Bone marrow (tissue), 2 donors: ENCODE measurements at places on chromosomes 4 and X.

GRCh38 chr4:155950461-155950860 is 3.2 kb downstream of the CTSO start:
- DNase-seq: no peak

DNA sequence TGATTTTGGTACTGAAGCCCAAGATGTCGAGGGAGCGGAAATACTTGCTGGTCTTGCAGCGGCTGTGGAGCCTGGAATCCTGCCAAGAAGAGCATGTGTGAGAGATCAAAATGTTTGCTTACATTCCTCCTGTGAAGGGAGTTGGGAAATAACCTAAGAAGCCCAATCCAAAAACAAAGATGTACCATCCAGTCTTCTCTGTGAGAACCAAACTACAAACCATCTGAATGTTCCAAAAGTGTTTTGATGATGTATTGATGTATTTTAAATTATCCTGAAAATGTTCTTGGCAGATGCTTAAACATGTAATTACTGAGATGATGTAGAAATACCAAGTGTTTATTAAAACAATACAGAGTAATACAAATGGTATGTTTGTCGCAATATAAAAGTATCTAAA is 10.1 kb upstream of the ADH1A start:
- DNase-seq: no peak

- no peak for DNase-seq
Measured at GRCh38 chrX:126393284-126393683, 159.3 kb downstream of the DCAF12L1 start.

DNA sequence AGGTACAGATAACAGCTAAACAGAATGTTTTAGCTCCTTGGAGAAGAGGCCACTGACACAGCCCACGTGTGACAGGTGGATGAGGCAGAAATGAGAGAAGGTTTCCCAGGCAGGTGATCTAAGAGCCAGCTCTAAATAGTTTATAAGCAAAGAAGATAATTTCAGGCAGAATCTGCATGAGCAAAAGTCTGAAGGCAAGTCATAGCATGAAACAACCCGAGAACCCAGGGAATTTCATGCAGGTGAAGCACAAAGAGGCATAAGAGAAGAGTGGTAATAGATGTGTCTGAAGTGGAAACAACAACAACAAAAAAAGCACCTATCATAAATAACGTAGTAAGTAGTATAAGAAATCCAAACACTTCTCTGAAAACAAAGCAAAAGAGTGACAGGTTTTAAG is 275.8 kb upstream of the CPEB2 start:
- no peak for DNase-seq

- no peak for DNase-seq
Measured at GRCh38 chrX:95718746-95719145, 965.9 kb upstream of the DIAPH2 start.
